ENCODE measurements at places on chromosomes 3 and 15. TPM values are rescaled to one million over a fixed set of nuclear protein-coding genes. Genes with fewer than 3 reads are reported as not detected.

CCDC80 gene
- total RNA-seq, result 406 TPM

TF gene
- total RNA-seq, result not detected

EHD4 gene
- total RNA-seq, result 26.4 TPM

LDHAL6B gene
- total RNA-seq, result not detected

CAV3 gene
- total RNA-seq, result 0.36 TPM

UBE2Q2 gene
- 44.2 TPM for total RNA-seq

FGF7 gene
- total RNA-seq, result 34.8 TPM

SERINC4 gene
- total RNA-seq, result not detected

ARPP21 gene
- total RNA-seq, result not detected

PRSS50 gene
- total RNA-seq, result not detected

CPEB1 gene
- 6.9 TPM for total RNA-seq

ATP13A4 gene
- total RNA-seq, result not detected

WDR73 gene
- total RNA-seq, result 25.5 TPM

SLC22A13 gene
- total RNA-seq, result under 0.01 TPM
